ENCODE measurements at places on chromosomes 4 and X.

DNA sequence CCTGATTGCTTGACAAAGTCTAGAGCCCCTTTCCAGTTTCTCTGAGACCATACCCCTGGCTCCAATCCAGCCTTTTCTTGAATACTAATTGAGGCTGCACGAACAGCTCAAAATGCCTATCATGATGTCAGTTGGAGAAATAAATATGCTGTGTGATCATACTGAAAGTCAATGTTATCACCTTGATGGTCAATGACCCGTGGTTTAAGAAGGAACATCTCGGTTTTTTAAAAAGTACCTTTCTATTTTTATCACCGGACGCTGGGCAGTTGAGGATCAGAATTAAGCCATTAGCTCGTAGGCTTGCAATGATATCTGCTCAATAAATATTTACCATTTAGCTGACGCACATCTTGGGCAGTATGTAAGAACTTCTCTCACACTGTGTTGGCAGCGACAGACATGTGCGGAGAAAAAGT lies 852 bp upstream of the WDR44 start:
- no peak for DNase-seq

DNA sequence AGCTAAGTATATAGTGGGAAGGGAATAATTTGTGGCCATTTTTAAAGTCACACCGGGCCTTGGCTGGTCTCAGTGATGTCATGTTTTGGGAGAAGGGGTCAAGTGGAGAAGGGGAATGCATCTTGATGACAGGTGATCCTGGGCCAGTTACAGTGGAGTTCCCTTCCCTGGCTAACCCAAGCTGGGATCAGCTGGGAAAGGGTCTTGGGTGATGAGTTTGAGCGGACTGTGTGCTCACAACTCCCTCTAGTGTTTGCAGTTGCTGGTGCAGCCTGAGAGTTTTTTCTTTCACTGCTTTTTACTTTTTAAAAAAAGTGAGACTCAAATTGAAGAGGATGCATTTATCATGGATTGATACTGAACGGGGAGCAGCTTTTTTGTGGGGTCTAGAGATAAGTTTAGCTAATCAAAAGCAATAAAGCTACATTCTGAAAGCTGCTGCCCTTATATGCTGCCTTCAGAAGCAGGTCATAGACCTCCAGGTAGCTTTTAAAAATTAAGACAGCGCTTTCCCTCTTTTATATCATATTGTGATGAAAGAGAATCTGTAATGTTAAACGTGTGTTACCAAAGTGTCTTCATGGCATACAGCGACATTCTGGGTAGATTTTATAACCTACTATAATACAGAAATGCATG lies 164.7 kb downstream of the DCLK2 start:
- DNase-seq, result no peak

DNA sequence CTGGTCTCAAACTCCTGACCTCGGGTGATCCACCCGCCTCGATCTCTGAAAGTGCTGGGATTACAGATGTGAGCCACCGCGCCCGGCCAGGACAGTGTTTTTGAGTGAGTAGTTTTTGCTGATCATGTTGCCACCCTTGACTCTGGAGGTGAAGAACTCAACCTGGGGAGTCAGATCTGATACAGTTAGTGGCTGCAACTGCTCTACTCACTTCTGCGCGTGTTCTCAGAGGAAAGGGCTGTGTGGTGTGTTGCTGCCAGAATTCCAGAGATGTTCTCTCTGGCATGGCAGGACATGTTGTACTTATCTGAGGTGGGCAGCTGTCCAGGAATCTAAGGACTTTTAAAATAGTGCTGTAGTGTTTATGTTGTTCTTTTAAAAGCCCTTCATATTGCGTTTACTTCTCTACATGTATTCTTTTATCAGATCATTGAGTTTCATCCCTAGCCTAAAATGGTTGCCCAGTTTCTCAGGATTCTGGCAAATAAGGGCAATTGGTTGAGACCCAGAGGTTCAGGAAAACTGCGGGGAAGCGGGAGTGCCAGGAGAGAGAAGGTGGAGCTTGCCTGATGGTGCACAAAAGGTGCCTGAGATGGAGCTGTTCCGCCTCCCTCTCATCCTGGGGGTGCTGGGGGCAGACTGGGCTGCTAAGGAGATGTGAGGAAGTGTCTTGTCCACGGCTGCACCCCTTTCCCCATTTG lies 97.7 kb downstream of the ARHGAP10 start:
- no peak for DNase-seq

GRCh38 chr4:91302120-91302519 lies 1001.6 kb upstream of the GRID2 start:
- no peak for DNase-seq

DNA sequence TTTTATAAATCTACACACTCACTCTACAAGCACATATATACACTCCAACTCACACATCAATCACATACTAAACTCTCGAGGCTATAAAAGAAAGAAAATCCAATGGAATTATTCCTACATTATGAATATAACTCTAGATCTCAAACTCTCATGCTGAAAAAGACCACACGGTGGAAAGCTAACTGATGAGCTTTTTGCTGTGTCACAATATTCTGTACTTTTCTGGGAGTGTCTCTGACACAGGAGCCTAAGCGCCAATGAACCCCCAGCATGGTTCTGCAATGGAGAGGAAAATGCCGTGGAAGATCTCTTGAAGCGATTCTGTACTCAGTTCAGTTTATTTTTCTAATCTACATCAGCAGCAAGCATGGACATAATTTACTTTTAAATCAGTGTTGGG lies 124.2 kb upstream of the ETNPPL start:
- DNase-seq, result no peak

GRCh38 chrX:12002876-12003275 lies 135.4 kb upstream of the FRMPD4 start:
- no peak for DNase-seq

DNA sequence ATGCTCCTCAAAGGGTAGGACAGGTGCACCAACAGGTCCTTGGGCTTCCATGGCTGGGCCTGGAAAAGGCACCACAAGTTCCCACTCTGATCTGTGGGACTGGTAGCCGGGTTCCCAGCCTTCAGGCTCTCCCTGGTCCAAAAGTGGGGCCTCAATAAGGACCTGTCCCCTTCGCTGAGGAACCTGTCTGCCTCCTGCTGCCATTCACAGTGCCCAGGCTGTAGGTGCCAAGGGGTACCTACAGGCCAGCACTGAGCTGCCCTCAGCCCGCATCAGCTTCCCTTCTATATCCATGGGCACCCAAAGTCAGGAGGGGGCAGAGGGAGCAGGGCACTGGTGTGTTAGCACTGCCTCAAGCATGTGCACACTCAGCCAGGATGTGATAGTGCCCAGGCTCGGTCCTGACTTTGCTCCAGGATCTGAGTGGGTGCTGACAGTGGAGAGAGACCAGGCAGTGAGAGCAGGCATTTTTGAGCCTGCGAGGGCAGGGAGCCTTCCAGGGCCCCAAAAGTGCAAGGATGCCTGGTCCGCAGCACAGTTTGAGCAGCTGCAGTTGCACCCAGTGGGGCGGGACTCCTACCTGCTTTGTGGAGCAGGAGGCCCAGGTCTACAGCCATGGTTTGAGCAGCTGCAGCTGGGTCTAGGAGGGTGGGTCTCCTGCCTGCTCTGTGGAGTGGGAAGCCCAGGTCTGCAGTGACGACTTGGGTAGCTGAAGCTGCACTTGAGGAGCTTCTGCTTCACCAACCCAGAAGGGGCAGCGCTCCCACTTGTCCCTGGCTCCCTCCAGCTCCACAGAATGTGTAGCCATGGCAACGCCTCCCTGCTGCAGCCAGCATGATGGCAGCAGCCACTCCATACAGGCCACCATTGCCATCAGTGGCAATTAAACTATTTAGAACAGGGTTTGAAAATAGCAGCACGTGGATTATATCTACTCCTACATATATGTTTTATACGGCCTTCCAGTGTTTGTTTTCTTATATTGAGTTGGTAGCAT lies 376.4 kb downstream of the KCTD8 start:
- no peak for DNase-seq

DNA sequence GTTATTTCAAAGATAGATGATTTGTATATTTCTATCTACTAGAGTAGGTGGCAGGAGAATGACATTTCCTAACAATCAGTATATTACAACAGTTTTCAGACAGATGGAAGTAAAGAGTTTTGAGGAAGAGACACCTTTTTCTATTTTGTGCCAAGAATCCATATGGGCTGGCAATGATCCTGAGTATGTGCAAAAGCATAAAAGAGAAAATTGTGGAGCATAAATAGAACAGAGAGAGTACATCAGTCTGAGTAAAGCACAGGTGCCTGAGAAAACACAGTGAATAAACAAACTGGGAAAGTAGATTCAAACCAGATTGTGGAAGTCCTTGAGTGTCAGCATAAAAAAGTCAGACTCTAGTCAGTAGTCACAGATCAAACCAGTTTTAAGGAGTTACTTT lies 96.8 kb upstream of the WDR44 start:
- DNase-seq, result no peak

GRCh38 chr4:176676901-176677300 lies 115.8 kb downstream of the VEGFC start:
- DNase-seq, result no peak

- DNase-seq, result no peak
Measured at GRCh38 chr4:70927502-70928137, 25.5 kb downstream of the MOB1B start.

DNA sequence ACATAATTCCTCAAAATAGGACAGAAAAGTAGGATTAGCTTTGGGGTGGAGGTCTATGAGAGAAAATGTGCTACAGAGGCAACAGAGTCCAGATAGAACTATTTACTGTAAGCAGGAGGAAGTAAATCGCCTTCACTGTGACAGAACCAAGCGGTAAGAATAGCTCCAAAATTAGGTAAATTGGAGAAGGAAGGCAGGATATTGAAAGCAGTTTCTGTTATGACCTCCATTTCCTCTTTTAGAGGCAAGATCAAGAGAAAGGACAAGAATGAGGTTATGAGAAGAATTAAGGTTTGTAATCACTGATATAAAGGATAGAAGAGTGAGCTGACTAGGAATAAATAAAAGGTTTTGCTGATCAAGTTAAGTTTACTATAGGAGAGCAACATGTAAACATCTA lies 44.1 kb upstream of the NEUROG2 start:
- DNase-seq, result no peak

DNA sequence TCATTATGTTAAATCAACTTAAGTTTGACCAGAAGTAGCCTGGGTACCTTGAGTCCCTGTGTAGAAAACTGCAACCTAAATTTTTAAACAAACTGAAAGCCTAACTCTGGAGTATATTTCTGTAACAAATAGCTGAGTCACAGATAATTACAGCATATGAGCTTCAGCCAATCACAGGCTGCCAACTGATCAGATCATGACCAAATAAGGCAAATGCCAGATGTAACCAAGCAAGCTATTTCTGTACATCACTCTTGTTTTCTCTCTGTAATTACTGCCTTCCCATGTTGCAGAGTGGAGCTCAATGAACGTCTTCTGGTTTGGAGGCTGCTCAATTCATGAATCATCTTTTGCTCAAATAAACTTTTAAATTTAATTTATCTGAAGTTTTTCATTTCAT lies 980.9 kb upstream of the DIAPH2 start:
- no peak for DNase-seq

DNA sequence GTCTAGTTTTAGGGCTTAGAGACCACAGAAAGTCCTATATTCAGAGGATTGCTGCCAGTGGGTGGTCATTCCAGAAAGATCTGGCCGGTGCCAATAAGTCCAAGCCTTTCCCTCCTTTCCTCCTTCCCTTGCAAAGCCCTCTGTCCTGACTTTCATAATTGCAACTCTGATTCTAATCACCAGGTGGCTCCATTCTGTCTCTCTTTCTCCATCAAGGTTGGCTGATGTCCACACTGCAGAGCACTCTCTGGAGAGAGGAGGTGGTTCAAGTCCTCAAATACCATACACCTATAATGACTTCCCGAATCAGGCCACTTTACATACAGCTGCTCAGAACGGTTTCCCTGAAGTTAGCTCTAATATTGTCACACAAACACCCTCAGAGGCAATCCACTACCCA lies 22.4 kb upstream of the ARMCX4 start:
- DNase-seq, result no peak

DNA sequence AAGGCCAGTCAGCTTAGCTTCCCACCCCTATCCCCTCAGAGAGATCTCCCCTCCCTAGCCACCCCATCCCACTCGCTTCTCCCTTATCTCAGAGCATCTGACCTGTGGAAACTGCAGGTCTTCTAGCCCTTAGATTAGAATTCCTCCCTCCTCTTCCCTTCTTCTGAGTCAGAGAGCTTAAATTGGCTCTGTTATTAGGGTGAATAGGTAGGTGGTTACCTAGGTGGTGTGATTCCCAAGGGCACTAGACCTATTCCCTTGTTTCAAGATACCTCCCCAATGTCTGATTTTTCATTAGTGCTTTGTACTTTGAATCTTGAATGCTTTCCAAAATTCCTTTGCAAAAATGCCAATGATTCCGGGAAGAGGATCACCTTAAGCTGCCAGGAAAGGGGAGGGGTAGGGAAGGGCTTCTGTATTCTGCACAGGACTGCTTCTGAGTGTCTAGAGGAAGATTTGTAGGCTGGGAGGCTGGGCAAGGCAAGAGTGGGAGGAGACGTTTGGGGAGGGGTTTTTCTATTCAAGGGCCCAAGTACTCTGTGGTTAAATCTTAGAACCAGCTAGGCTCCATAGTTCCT lies 24.5 kb upstream of the MSN start:
- no peak for DNase-seq

- DNase-seq, result no peak
Measured at GRCh38 chrX:53239474-53239873, 14.5 kb upstream of the KDM5C start.

GRCh38 chr4:83785891-83786290 lies 250.0 kb downstream of the GPAT3 start:
- no peak for DNase-seq

DNA sequence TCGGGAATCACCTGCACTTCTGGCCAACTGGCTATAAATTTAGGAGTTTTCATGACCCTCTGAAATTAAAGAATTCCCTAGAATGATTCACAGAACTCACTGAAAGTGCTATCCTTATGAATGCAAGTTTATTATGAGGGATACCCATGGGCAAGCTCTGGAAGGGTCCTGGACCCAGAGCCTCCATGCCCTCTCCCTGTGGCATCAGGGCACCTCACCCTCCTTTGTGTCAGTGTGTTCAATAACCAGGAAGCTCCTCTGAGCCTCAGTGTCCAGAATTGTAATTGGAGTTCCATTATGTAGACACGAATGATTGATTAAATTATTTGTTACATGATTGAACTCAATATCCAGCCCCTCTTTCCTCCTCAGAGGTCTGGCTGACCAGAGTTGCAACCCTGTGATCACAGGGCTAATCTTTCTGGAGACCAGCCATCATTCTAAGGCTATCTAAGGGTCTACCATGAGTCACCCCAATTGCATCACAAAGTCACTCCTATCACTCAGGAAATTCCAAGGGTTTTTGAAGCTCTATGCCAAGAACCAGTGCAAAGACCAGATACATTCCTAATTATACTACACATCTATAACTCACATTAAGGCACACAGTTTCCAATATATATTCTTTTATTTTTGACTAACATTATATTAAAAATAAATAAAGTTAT lies 8.9 kb downstream of the ANXA3 start:
- DNase-seq, result no peak

GRCh38 chrX:154022108-154022507 lies 2.4 kb upstream of the IRAK1 start:
- DNase-seq, result no peak

- DNase-seq, result no peak
Measured at GRCh38 chr4:72969976-72970375, 99.5 kb downstream of the COX18 start.

GRCh38 chrX:13891377-13892140 lies 74.7 kb upstream of the GPM6B start:
- no peak for DNase-seq

Data from GM12878 (cell line).